SK-N-MC (cell line): ENCODE measurements at places on chromosomes 4 and X.

DNA sequence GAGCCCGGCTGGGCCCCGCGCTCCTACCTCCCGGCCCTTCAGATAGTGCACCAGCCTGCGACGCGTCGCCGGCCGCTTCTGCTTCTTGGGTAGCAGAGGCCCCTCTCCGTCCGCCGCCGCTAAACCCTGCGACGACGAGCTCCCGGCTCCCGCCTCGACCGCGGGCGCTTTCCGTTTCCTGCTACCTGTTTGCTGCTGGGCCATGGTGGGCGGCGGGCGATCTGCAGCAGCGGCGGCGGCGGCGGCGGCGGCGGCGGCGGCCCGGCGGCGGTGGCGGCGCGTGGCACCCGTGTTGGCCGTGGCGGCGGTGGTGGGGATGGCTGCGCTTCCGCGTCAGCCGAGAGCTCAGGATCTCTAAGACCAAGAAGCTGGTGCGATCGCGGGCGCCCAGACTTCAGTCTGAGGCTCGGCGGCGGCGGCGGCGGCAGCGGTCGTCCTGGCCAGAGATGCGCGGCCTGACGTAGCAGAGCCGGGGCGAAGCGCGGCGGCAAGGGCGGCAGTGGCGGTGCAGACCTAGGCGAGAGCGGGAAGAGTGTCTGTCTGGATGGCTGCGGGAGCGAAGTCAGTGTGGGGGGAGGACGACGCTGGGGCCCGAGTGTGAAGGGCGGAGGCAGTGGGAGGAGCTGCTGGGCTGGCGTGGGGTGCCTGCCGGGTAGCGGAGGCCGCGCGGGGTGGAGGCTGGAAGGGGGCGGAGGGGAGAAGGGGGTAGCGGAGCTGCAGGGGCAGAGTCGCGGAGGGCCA lies at the start of gene DCAF12L2:
Gene DCAF12L2 (minus strand): TSS at position 569 of the 741 bp plus-strand sequence. CDS start 365 bp downstream, at position 204.
- no peak for DNase-seq

GRCh38 chr4:167290678-167291077 lies 56.4 kb upstream of the SPOCK3 start:
- DNase-seq: no peak

GRCh38 chrX:12824944-12825343 lies 33.7 kb downstream of the PRPS2 start:
- no peak for DNase-seq

- DNase-seq: no peak
Observed at GRCh38 chr4:37767546-37767945, 58.9 kb upstream of the PGM2 start.

- no peak for DNase-seq
Observed at GRCh38 chr4:3874525-3875110, 108.4 kb downstream of the ADRA2C start.

- no peak for DNase-seq
Observed at GRCh38 chr4:185357733-185358440, 37.8 kb downstream of the LRP2BP start.

GRCh38 chr4:64911846-64912245 lies 502.6 kb upstream of the TECRL start:
- no peak for DNase-seq

- DNase-seq: peak; percentile 86
Observed at GRCh38 chr4:1712216-1713002, at the start of gene SLBP. Gene SLBP (minus strand): TSS chr4:1712319. CDS start chr4:1712188, 131 bp downstream.

- no peak for DNase-seq
Observed at GRCh38 chr4:76821641-76822040, 76.3 kb downstream of the SOWAHB start.

DNA sequence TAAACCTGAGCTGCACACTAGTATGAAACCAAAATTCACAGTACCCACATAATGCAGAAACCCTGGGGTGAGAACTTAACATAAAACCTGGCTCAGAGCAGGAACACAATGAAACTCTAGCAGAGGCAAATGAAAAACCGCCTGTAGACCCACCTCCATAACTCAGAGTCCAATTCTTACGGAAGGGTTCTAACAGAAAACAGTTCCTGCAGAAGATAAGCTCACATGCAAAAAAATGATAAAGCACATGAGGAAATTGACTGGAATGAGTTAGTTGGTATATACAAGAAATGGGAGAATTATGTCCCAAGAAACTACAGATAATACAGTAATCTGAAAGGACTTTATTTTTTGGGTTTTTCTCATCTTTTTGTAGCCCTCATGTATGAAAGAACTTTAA lies 14.7 kb downstream of the RTL9 start:
- DNase-seq: no peak

GRCh38 chrX:9856588-9856987 lies 70.4 kb downstream of the SHROOM2 start:
- DNase-seq: no peak

DNA sequence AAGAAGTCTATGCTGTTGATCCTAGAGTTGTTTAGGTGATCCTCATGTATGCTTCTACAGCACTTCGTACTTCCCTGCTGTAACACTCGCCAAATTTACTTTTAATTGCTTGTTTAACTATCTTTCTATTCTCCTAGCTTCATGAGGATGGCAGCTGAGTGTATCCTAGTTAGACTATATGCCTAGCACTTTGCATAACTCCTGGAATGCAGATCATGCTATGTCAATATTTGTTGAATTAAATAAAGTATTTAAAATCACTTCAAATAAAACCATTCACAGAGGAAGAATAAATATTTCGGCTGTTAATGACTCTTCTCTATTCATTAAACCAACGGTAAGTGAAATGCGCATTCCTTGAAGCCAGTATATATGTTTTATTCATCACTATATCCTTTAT lies 55.1 kb downstream of the F9 start:
- DNase-seq: no peak
